ENCODE measurements at places on chromosomes 2 and 18. TPM values are rescaled to one million over a fixed set of nuclear protein-coding genes. Genes with fewer than 3 reads are reported as not detected.

SH2D6 gene
- total RNA-seq, result 0.94 TPM

MOB4 gene
- total RNA-seq, result 22.5 TPM

CASP10 gene
- 40.8 TPM for total RNA-seq

- no peak for DNase-seq
These were observed 9.0 kb downstream of the ZBTB14 start for GRCh38 chr18:5286525-5286924.

GRCh38 chr18:44911773-44912172, 231.1 kb downstream of the SETBP1 start:
- no peak for DNase-seq

DNA sequence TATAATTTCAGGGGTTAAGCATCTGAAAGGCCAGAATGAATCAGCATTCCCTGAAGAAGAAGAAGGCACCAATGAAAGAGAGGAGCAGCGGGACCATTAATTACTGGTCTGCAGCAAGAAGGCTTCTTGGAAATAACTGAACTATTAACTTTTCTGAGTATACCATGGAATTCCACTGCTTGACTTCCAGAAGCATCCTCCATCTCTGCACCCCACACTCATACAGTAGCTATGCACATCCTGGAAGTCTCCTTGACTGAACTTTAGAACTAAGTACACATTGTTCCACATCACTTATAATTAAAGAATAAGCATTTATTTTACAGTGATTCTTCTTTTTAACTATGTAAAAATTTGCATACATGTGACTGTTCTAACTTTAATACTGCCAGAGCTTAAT, 131.5 kb downstream of the PPP1R1C start:
- no peak for DNase-seq
